ENCODE measurements at places on chromosomes 2 and 18.

DNA sequence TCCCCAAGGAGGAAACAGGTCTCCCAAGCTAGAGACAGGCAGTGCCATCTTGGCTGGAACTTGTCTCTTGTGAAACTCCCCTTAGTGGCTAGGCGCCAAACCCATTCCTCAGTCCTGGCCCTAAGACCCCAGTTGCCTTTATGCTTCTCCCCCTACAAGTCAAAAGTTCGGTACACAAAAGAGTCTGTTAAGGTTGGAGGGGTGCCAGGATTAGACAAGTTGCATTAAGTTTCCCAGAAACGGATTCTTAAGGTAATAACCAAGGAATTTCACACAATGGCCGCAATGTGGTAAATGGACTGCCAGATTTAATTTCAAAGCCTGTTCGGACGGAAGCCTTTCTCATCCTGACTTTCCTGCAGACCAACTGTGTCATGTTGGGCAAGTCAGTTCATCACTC, 80.7 kb downstream of the CCBE1 start:
- no peak for DNase-seq

- no peak for DNase-seq
These were observed 111.8 kb upstream of the STON1 start for GRCh38 chr2:48417856-48418838.

GRCh38 chr18:46555724-46556123, 101.3 kb downstream of the LOXHD1 start:
- no peak for DNase-seq

DNA sequence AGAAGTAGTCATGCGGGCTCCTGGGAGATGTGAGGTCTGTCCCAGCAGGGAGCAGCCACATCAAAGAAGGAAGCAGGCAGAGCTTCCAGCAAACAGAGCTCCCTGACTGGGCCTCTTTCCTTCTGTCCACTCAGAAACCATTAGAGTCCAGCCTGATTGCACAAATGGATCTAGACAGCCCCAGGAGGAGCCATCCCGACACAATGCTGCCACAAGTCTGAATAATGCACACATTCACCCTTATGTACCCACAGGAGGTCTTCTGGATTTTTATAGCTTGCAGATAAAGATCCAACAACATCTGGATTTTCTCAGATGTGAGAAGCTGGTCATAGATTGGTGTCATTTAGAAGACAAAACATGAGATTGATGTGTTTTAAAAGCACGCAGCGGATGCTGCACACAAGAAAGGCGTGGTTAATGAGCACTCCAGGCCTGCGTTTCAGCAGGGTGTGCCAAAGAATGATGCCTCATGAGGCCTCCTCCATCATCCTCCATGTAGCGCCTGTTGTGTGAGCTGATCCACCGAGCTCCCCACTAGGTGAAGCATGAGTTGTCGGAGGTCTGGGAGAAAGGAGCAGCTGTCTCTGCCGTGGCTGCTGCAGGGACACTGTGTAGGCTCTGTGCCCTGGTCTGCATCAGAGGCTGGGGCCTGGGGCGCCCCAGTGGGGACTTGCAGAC, 60.6 kb downstream of the MTCL1 start:
- no peak for DNase-seq

DNA sequence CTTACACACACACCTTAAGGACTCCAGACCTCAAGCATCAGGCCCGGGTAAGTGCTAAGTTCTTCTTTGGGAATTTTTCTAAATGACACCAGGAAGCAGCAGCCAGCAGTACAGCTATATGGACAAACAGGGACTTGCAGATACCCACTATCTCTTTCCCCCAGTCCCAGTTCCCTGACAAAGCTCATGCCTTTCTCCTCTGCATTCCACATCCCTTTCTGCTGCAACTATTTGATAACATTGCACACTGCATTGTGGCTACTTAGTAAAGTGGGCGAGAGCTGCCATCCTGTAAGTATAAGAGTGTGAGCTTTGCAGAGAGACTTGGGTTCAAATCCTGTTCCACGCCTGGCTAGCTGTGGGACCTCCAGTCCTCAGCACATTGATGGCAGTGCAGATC, 14.0 kb upstream of the CD226 start:
- no peak for DNase-seq

GRCh38 chr18:70332694-70333093, 43.8 kb downstream of the SOCS6 start:
- DNase-seq: no peak

- DNase-seq: no peak
These were observed 630.2 kb downstream of the GALR1 start for GRCh38 chr18:77879829-77880228.

GRCh38 chr18:57916684-57917083, 113.6 kb upstream of the ATP8B1 start:
- DNase-seq: no peak

- no peak for DNase-seq
These were observed 28.4 kb downstream of the AOX1 start for GRCh38 chr2:200614249-200614648.

DNA sequence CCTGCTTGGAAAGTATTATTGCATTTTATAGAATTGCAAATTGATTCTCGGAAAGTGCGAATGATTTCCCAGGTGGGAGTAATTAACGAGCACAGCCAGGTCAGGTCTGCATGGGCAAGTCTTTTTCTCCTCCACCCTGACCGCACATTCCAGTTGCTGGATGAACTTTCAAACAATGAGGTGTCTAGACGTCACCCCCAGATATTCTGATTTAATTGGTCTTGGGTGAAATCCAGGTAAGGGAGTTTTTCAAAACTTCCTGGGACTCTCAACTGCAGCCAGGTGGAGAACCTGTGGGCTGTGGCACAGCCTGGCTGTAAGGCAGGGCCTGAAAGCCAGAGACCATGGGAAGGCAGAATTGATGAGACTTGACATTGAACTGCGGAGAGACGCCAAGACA, 15.9 kb upstream of the RNF152 start:
- no peak for DNase-seq

GRCh38 chr18:55672574-55673361, 84.8 kb upstream of the TCF4 start:
- no peak for DNase-seq

DNA sequence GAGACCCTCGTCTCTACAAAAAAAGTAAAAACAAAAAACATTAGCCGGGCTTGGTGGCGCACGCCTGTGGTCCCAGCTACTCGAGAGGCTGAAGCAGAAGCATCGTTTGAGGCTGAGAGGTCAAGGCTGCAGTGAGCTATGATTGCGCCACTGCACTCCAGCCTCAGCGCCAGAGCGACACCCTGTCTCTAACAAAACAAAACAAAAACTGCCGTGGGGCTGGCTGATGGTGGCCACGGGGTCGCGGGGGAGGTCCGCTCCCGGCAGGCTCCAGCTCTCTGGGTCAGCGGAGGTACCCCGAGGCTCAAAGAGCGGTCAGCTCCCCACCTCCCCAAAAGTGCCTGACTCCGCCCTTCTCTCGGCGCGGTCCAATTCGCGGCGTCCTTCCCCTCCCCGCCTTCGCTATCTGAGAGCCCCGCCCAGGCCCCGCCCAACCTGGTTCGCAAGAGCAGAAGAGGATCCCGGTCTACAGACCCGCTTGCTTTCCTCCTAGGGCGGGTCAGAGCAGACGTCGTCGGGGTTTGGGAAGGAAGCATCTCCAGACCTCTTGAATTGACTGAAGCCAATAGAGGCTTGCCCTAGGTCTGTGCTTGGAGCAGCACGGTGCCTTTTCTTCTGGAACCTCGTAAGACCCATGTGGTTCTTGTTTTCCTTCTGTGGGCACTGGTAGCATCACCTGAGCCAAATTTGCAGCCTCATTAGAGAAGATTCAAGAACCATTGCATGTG, 7.8 kb downstream of the RAX start:
- no peak for DNase-seq

- no peak for DNase-seq
These were observed 766.8 kb upstream of the FAM98A start for GRCh38 chr2:34365932-34366331.

DNA sequence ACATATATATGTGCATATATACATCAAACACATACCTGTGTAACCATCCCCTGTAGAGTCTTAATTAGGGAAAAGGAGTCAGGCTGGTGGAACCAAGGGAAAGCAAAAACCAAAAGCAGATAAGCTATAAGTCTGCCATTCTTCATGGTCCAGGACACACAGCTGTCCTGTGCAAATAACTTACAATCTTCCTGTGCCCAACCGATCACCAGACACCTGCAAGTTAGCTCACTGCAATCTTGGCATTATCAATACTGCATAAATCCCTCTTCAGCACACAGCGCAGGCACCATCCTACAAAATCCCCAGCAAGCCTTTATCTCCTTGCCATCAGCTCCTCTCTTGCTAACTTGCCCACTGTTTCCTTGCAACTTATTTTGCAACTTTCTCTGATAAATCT, 60.8 kb upstream of the DYNAP start:
- no peak for DNase-seq
